H9 (cell line): ENCODE measurements at places on chromosomes 7 and 10. TPM values are rescaled to one million over a fixed set of nuclear protein-coding genes. Genes with fewer than 3 reads are reported as not detected.
A peak's percentile ranks its signal among the peaks of the same experiment; 100 is the strongest.

DNA sequence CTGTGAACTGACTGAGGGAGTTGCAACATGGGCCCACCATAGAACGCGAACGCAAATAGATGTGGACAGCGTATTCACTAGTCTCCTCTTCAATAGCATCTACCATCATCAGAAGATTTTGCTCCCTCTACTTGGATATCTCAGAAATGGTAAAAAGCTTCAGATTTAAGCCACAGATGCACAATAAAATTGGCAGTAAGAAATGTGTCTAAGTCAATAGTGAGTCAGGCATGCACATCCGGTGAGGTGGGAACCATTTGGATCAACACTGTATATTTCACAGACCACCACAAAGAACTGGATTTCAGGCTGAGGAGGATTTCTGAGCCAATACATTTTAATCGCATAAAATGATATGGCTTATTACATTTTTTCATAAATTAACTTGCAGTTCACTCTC, 111.5 kb upstream of the ADAM12 start:
- H3K36me3 ChIP-seq: no peaks in the 10 kb centered on the region
- no peaks in the 10 kb centered on the region for H3K4me1 ChIP-seq
- DNase-seq: no peak
- no peaks in the 10 kb centered on the region for H3K27me3 ChIP-seq
- H3K4me3 ChIP-seq: no peak overlapping the region

GRCh38 chr10:97065686-97066660, 119.8 kb downstream of the SLIT1 start:
- no peaks in the 10 kb centered on the region for H3K27me3 ChIP-seq
- H3K4me1 ChIP-seq: no peaks in the 10 kb centered on the region
- H3K36me3 ChIP-seq: no peaks in the 10 kb centered on the region; the same call in 2 of the 3 replicates
- H3K4me3 ChIP-seq: peak overlapping the region; percentile 16; the same call in 1 of the 3 replicates

DNA sequence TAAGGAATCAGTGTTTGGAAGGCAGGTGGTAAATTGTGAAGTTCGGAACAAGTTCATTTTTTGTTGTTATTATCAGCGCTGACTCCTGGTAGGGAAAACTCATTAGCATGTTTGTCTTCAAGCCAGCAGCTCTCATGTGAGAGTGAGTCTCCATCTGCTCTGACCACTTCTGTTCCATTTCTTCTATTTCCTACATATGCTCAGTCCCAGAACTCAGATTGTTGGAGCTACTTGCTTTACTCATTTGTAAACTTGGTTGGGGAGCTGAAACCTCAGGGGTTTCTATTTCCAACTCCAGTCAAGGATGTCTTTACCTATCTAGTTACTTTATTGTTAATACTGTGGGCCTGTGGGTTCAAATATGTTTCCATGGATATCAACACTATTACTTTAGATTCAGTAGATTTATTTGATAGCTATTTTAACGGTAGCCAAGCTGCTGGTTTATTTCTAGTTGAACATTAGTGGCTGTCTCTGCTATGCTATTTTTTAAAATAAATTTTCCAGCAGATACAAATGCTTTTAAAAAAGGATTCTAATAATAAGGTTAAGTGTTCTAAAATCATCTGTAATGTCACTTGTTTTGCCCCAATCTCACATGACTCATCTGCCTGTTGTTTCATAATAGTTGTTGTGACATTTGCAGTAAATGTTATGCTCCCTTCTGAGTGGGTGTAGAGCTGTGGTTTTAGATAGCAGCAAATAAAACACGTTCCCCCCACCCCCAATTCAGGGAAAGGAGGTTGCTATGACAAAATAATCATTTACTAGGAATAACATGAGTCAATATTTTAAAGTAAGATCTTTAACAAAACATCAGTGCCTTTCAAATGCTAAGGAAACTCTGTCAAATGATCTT, 143.3 kb downstream of the HDAC9 start:
- H3K27me3 ChIP-seq: no peaks in the 10 kb centered on the region
- no peak for DNase-seq
- H3K36me3 ChIP-seq: no peaks in the 10 kb centered on the region
- no peaks in the 10 kb centered on the region for H3K4me1 ChIP-seq
- H3K4me3 ChIP-seq: no peak overlapping the region

STEAP2 gene
- 6.6 and 6.7 TPM in 2 replicates for total RNA-seq

DNA sequence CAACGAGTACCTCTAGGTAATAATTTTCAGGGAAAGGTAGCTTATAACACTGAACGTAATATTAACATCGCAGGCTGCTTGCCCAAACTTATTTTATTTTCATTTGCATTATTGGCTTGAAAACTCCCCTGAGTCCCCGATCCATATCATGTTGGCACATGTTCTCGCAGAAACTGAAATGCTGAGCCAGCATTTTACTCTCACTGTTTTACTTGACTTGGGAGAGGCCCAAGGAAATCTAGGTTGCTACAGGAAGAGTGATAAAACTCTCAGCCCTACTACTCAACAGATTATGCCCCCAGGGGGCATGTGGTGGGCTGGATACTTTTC, 183.5 kb upstream of the HABP2 start:
- no peaks in the 10 kb centered on the region for H3K36me3 ChIP-seq
- H3K27ac ChIP-seq: no peak overlapping the region
- H3K4me1 ChIP-seq: no peaks in the 10 kb centered on the region

PCDH15 gene
- 0.61 and 0.75 TPM in 2 replicates for total RNA-seq
